ENCODE measurements at places on chromosomes 16 and 17.

GRCh38 chr17:82228278-82228841 lies 482 bp upstream of the SLC16A3 start:
- no peak for DNase-seq

GRCh38 chr16:3716831-3717234 lies 491 bp downstream of the TRAP1 start:
- DNase-seq, result no peak

GRCh38 chr17:76276461-76277299 lies 11.5 kb downstream of the UBALD2 start:
- DNase-seq, result no peak

GRCh38 chr17:43907998-43908721 lies 824 bp upstream of the MPP2 start:
- no peak for DNase-seq

- DNase-seq, result no peak
These were observed 605 bp downstream of the MRTFB start for GRCh38 chr16:14071576-14072271.

- no peak for DNase-seq
These were observed 128.3 kb upstream of the MYOCD start for GRCh38 chr17:12537436-12537835.

GRCh38 chr16:15906439-15906838 lies 18.0 kb upstream of the CEP20 start:
- DNase-seq, result no peak

GRCh38 chr17:596763-597644 lies 117.6 kb downstream of the VPS53 start:
- DNase-seq, result peak; percentile 72

DNA sequence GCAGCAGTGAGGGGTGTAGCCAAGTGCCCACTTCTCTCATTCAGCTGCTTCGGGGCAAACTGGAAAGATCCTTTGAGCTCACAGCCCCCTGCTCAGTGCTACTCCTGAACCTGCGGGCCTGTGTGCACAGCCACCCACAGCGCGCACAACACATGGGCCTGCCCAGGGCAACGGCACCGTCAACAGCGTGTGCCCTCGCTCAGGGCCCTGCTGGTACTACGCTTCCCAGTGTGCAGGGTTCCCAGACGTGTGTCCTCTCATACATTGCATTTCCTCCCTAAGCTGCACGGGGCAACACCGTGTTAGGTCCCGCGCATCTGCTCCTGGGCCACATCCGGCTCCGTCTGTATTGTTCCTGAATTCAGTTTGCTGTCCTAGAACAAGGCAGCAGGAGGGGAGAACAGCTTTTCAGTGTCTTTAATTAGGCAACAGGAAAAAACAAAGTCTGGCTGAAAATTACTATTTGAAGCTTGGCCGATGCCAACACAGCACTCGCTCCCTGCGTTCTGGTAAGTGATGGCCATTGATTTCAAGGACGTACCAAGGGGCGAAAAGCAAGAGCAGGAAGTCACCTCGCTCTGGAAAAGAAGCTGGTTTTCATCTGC lies 15.2 kb downstream of the MRM3 start:
- DNase-seq, result no peak

DNA sequence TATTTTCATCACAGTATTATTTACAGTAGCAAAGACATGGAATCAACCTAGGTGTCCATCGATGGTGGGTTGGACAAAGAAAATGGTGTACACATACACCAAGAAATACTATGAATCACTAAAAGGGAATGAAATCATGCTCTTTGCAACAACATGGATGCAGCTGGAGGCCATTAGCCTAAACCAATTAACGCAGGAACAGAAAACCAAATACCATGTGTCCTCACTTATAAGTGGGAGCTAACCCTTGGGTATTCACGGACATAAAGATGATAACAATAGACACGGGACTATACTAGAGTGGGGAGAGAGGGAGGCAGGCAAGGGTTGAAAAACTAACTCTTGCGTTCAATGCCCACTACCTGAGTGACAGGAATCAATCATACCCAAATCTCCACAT lies 41.0 kb downstream of the MRPS23 start:
- no peak for DNase-seq

GRCh38 chr17:58005728-58006559 lies 1.1 kb downstream of the SRSF1 start:
- DNase-seq, result no peak

- DNase-seq, result no peak
These were observed 578.8 kb downstream of the CDH11 start for GRCh38 chr16:64543031-64543430.

- DNase-seq, result no peak
These were observed 1.5 kb upstream of the GSE1 start for GRCh38 chr16:85611444-85612190.

DNA sequence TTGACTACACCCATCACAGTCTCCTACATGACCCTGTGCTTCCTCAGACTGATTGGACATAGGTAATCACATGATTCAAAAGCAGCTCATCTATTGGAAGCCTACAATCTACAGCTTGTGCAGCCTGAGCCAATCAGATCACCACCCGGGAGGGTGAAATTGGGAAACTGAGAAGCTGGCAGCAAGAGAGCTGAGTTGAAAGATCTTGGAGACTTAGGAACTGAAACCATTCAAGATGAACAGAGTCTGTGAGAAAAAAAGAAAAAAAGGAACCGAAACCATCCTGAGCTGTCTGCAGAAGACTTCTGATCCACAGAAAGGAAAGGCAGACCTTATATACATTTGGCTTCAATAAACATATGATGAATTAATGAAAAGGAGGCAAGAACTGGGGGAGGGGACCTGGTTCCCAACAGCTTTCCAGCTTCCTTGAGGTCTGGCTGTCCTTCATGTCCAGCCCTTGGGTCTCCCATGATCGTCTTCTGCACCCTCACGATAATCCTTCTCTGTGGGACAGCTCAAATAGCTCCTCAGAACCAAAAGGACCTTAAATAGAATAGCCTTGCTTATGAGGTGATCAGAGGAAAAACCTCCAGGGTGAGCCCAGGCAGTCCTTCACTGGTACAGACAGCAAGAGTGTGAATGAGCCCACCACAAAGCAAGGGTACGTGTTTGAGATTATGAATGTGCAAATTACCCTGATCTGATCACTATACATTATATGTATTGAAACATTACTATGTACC lies 32.6 kb downstream of the PLXDC1 start:
- no peak for DNase-seq

GRCh38 chr16:23501291-23501690 lies 9.0 kb downstream of the GGA2 start:
- DNase-seq, result no peak

DNA sequence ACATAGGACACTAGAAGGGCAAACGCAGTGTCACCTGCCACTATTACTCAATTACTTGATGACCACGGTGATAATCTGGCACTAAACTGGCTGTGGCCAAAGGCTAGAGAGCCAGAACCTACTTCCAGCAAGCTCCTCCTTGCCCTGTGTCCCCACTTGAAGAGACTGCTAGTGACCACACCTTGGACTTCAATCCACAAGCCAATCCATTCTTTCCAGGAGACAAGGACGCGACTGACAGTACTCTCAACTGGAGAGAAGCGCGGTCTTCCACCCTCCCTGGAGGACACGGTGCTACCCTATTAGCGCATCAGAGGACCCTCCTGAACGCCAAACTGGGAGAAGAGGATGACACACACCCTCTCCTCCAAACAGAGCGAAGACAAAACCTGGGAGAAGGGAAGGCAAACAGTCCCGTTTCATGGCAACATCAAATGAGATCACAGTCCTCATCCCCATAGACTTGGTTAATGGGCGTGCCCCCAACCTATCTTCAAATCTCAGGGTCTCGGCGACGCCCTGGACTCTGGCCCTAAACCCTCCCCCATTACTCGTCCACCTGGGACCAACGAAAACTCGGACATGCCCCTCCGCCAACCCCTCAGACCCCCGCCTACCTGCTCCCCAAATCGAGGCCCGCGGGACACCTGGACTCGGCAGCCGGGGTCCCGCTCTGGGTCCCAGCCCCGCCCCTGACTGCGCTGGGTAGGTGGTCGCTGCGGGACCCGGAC lies 508 bp downstream of the FLCN start:
- DNase-seq, result no peak

DNA sequence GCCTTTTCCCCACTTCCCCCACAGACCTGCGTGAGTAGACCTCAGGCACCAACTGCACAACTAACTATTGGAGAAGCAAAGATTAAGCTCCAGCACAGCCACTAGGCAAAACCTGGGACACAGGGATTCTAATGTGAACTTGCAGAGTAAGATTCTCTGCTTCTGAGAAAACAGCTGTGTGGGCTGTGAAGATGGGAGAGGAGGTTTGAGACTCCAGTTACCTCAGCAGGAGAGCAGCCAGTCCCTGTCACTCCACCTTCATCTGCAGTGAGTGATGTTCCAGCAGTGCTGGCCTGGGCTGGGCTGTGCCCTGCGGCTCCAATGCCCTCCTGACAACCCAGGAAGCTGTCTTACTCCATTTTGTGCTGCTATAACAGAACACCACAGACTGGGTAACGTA lies 18.0 kb upstream of the ABAT start:
- DNase-seq, result no peak

DNA sequence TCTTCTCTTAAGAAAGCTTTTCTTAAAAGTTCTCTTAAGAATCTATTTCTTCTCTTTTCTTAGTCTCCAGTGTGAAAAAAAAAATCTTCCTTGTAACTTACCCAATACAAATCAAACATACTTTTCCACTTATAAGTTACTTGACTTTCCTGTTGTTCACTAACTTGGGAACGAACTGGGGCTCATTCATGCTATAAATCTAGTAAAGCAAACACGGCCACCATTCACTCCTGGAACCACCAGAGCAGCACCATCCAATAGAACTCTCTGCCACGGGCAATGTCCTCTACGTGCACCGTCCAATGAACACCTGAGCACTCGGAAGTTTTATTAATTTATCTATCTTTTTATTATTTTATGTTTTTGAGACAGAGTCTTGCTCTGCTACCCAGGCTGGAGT lies 20.8 kb downstream of the SRP68 start:
- no peak for DNase-seq

- DNase-seq, result no peak
These were observed 28.2 kb downstream of the SLC39A11 start for GRCh38 chr17:73064084-73064938.

GRCh38 chr16:19084139-19084538 lies 16.7 kb downstream of the COQ7 start:
- DNase-seq, result no peak

GRCh38 chr17:40442392-40443195 lies 656 bp upstream of the IGFBP4 start:
- no peak for DNase-seq

GRCh38 chr16:10228779-10229178 lies 46.6 kb upstream of the GRIN2A start:
- DNase-seq, result no peak

- no peak for DNase-seq
These were observed 31.2 kb upstream of the TENT4B start for GRCh38 chr16:50121721-50122445.

DNA sequence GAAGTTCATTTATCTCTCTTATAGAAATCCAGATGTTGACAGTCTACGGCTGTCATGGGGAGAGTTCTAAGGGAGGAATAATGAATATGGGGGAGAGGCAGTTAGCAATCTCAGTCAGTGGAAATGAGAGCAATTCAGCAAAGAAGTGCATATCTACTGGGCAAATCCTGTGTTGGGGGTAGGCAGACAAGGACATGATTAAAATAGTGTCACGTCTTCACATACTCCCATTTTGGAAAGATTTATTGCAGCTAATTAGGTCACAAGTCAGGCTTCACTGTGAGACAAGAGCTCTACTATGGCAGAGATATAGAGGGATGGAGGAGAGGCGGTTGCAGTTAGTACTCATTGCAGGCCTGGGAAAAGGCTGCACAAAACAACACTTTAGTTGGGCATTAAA lies 29.8 kb downstream of the LRRC36 start:
- no peak for DNase-seq

- no peak for DNase-seq
These were observed 64.0 kb downstream of the TANGO6 start for GRCh38 chr16:68907297-68907696.

DNA sequence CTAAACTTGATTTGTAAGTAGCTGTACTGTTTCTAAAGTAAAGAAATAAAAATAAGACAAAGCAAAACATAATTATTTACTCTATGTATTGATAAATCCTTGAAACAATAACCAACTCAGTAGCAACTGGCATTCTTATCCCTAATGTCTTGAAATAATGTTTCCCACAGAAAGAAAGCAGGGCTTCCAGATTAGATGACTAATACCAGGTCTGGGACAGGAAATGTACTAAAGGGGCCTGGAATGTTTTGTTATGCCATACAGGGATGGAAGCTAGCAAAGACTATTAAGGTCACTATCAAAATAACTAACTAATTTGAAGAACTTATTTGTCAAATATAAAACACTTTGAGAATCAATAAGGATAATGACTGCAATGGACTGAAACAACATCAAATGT lies 82.1 kb downstream of the CFDP1 start:
- peak; percentile 45 for DNase-seq

- no peak for DNase-seq
These were observed 22.0 kb downstream of the SMPD3 start for GRCh38 chr16:68426347-68426652.

- DNase-seq, result peak; percentile 70
These were observed 46.3 kb downstream of the VMP1 start for GRCh38 chr17:59753522-59754467.

- DNase-seq, result no peak
These were observed 178.7 kb downstream of the FOXL1 start for GRCh38 chr16:86756882-86757703.

DNA sequence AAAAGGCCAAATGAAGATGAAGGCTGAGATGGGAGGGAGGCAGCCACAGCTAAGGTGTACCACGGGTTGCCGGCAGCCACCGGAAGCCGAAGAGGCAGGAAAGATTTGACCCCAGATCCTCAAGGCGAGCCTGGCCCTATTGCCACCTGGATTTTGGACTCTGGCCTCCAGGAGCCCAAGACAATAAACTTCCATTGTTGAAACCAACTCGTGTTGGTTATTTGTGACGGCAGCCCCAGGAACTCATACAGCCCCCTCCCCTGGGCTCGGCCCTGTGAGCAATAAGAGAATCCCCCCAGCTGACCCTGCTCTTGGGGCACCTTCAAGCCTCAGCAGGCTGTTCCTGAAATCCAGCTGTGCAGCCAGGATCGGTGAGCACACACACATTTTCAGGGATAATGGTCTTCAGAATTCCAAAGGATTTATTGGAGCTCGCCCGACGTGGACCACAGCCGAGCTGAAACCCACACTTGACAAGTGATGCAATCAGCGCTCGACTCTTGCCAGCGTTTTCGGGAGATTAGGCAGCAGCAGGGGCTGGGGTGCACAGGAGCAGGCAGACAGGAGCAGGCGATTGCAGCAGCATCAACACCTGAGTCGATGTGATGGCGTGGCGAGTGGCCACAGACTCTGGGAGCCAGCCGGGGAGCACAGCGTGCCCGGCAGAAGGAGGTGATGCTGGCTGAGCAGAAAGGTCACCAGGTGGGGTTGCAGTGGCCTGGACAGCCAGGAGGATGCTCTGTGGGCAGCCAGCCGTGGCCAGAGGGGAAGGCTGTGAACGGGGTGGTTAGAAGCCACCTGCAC lies 22.4 kb upstream of the CBX4 start:
- DNase-seq, result no peak

GRCh38 chr17:9109933-9110332 lies 88.6 kb downstream of the NTN1 start:
- DNase-seq, result no peak

GRCh38 chr17:43403846-43404245 lies 5.1 kb downstream of the ARL4D start:
- DNase-seq, result no peak

- DNase-seq, result peak; percentile 81
These were observed at the start of gene SOX9 for GRCh38 chr17:72120642-72121163. Gene SOX9, plus strand, starts transcription at chr17:72121020. Its CDS starts 372 bp downstream, at chr17:72121392.

Measured in kidney epithelial cell (primary cell).